ENCODE measurements at places on chromosomes 2 and 18.

GRCh38 chr2:84482603-84483002, 23.5 kb upstream of the SUCLG1 start:
- DNase-seq, result no peak

DNA sequence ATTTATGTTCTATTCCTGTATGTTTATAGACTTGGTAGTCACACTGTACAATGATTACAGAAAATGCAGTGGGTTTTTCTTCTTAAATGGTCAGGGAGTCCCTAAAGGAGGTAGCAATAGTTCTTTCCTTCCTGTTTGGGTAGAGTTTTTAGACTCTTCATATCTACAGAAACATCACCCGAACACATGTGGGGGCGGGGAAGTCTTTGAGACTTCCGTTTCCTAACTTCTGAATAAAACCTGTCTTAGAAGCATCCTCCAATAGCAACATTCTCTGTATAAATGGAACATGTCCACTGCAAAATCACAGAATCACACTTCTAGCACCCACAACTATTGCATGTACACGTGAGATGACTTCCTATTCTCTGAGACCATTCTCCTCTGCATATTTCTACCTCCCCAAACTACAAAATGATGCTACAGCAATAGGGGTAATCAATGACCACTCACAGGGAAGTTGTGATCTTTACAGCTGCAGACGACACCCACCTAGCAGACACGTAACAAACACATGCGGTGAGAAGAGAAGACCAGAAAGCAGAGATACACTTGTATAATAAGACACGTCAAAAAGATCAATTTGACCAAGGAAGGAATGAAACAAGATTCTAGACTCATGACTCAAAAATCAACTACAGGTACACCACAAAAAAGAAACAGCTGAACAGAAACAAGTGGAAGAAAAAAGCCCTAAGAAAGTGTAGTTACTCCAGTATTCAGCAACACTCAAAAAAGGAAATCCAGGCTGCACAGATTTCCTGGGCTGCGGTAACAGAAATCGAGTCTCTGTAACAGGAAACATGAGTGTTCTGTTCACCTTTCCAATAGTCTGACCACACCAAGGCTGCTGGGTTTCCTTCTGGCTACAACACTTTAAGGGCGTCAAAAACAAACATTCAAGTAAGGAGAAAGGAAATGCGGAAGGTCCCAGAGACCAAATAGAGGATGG, 120.4 kb downstream of the ZNF516 start:
- no peak for DNase-seq

GRCh38 chr2:239545741-239546392, 145.0 kb upstream of the HDAC4 start:
- DNase-seq, result no peak

DNA sequence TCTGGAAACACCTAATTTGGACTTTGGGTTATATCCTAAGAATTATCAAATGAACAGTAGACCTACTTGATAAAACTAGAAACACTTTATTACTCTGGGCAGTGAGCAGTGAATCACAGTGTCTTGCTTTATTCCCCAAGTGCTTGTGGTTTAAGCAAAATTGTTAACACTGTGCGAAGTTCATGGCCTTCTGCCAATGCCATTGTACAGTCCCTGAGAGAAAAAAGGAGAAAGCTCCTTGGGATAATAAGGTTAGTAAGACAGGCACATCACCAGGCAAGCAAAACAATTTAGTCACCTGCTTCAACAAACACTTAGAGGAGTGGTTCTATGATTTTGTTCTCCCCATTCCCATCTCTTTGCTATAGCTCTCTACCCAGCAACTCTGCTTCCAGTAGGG, 39.8 kb downstream of the ADCYAP1 start:
- no peak for DNase-seq

- DNase-seq, result no peak
Measured at GRCh38 chr2:55604027-55604565, 13.3 kb downstream of the PPP4R3B start.

DNA sequence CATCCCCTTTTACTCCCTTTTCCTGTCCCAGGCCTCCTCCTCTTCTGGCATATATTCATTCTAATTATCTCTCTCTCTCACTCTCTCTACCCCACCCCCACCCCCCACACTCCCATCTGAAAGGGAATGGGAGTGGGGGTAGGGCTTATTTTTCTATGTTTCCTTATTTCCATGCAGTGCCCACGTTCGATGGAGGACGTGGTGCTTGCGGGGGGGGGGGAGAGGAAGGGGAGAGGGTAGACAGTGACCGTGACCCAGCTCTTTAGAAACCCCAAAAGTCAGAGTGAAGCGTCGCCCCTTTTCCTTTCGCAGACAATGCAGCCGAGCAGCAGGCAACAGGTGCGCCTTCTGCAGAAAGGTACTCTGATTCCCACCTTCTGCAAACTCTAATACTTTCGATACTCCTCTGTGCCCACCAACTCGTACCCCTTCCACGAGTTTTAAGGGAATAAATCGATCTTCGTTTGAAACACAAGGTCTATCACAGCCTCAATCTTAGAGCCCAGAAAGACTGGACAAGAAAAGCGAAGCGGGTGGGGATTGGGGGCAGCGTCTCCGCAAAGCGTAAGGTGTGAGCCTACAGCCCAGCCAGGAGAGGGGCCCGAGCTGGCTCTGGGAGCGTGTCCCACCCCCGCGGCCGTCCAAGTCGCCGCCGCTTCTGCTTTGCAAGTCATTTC, 891 bp upstream of the NR4A2 start:
- DNase-seq, result peak; percentile 81

- peak; percentile 30 for DNase-seq
Measured at GRCh38 chr2:127498386-127498785, 27.9 kb downstream of the IWS1 start.

GRCh38 chr2:62054029-62054791, 141.7 kb upstream of the B3GNT2 start:
- no peak for DNase-seq

DNA sequence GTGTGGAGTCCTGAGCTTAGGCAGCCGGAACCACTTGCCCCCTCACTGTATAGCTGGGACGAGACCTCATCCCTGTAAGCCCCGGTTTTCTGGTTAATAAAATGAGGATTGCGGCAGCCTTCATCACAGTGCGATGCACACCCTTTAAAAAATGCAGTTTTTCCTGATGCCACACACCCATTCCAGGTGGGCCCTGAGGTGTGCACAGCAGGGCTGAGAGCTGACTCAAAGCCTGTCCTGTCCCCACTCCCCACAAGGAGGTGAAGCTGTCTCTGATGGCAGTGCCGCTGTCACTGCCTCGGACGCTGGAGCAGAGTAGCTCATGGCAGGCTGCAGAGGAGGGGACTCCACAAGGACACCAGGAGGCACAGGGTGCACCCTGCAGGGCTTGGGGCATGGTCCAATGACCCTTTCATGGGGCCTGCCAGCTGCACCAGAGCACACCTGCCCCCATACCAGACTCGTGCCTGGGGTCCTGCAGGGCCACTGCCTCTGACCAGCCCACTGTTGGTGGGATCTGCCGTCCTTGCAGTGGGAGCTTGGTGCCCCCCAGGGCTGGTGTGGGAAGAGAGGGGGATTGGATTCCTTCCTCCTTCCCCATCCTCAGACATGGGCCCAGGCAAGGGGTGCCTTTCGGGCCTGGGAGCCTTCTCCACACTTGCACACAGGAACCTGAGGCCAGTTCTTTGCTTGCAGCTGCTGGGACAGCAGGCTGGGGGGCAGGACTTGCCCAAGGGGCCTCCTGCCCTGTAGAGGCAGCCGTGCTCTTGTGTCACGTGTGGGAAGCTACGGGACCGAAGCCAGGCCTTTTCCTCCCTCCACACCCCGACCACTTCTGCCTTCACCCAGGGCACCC, 22.8 kb downstream of the GPC1 start:
- no peak for DNase-seq

DNA sequence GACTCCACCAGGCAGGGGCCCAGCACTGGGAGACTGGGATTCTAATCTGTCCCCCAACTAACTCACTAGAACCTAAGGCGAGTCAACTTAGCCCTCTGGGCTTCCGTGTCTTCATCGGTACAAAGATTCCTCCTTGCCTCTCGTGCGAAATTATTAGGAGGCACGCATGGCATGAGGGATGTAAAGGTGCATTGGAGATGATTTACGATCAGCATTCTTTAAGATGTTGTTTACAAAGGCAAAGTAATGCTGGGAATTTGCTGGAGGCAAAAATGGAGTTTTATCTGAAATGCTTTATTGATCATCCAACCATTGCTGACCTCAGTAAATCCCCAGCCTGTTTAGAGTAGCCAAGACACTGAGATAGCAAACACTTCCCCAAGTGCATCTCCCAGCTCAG, 171.8 kb upstream of the KLHL29 start:
- DNase-seq, result no peak

- no peak for DNase-seq
Measured at GRCh38 chr2:61045999-61046398, 19.7 kb upstream of the SANBR start.

DNA sequence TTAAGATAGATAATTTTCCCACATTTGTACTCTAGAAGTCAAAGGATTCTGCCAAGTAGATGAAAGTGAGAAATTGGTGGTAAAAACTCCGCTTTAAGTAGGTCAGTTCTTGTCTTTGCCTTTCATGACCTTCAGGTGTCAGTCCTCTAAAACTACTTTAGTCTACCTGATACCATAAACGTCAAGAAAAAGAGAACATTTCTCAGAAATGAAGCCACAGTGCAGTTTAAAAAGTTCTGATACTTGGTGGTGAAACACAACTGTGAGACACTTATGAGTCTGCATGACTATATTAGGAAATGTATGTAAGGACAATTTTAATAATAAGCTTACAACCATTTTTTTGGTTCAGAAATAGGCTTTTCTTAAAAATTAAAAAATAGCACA, 583.3 kb downstream of the SATB2 start:
- DNase-seq, result no peak

DNA sequence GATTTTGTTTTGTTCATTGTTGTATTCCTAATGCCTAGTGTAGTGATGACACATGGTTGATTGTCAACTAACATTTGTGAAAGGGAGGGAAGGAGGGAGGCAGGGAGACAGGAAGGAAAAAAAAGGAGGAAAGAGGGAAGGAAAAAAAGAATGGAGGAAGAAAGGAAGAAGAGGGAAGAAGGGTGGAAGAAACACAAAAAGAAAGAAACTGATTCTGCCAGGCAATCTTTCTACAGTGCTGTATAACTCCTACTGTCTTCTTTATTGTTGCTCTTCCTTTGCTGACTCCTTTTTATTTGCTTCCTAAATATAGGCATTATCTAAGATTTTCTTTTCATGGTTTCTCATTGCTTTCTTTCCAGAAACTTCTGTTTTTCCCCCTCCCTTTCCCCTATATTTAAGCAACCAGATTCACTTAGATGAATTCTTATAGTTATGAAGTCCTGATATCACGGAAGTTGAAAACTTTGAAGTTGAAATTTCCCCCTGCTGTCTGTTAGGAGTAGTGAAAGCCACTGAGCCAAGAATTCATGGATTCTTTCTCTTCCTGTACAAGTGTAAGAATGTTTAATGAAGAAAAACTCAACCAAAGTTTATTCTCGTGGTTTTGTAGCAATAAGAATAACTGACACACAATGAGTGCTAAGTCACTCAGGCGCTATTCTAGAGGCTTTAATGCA, 305.1 kb upstream of the FSHR start:
- no peak for DNase-seq

- DNase-seq, result no peak
Measured at GRCh38 chr2:38494394-38494793, 108.3 kb downstream of the HNRNPLL start.

GRCh38 chr2:71811726-71812125, 335.9 kb downstream of the CYP26B1 start:
- no peak for DNase-seq

- no peak for DNase-seq
Measured at GRCh38 chr2:236622660-236623059, 53.0 kb downstream of the ACKR3 start.

DNA sequence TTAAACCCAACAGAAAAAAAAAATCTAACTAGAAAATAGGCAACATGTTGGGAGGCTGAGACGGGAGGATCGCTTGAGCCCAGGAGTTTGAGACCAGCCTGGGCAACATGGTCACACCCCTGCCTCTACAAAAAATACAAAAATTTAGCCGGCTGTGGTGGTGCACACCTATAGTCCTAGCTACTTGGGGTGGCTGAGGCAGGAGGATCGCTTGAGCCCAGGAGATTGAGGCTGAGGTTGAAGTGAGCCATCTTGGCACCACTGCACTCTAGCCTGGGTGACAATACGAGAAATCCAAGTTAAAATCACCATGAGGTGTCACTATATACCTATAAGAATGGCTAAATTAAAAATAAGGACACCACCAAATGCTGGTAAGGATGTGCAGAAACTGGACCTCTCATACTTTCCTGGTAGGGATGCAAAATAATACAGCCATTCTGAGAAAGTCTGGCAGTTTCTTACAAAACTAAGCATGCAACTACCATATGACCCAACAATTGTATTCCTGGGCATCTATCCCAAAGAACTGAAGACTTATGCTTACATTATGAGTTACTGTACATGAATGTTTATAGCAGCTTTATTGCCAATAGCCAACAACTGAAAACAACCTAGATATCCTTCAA, 2.2 kb downstream of the SEPTIN10 start:
- DNase-seq, result peak; percentile 13

DNA sequence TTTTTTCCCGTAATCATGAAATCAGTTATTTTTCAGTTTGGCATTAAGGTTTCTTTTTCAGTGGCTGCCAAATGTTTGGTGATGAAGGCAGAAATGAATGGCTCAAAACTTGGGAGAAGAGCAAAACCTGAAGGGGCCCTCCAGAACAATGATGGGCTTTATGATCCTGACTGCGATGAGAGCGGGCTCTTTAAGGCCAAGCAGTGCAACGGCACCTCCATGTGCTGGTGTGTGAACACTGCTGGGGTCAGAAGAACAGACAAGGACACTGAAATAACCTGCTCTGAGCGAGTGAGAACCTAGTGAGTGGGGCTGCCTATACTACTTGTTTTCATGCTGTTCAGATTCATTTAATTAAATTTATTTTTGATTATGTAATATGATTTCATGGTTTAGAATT, 29.2 kb upstream of the MSH2 start:
- no peak for DNase-seq

DNA sequence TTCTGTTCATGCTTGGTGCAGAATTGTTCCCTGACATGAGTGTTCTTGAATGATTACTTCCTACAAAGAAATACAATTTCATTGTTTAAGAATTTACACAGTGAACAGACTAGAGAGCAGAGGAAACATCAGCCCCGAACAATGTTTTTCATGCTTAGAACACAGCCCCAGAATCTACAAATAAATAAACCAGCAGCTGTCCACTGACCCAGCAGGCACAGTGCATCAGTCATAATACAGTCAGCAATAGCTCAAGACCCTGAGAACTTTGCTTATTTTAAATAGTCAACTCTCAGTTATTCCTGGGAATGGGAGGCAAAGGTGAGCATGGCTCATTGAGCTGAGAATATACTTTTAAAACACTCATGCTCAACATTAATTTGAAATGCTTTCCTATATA, 38.4 kb downstream of the XIRP2 start:
- DNase-seq, result no peak

GRCh38 chr2:43131051-43131889, 95.1 kb downstream of the ZFP36L2 start:
- peak; percentile 86 for DNase-seq

DNA sequence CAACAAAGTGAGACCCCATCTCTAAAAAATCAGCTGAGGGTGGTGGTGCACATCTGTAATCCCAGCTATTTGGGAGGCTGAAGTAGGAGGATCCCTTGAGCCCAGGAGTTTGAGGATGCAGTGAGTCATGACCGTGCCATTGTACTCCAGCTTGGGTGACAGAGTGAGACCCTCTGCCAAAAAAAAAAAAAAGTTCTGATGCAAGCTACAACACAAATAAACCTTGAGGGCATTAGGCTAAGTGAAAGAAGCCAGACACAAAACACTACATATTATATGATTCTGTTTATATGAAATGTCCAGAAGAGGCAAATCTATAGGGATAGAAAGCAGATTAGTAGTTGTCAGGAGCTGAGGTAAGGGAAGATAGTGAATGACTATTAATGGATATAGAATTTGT, 13.0 kb downstream of the YWHAQ start:
- DNase-seq, result no peak

All from inflammatory macrophage (primary cell).